HuH-7.5 (cell line): ENCODE measurements at places on chromosomes 7 and 10.

DNA sequence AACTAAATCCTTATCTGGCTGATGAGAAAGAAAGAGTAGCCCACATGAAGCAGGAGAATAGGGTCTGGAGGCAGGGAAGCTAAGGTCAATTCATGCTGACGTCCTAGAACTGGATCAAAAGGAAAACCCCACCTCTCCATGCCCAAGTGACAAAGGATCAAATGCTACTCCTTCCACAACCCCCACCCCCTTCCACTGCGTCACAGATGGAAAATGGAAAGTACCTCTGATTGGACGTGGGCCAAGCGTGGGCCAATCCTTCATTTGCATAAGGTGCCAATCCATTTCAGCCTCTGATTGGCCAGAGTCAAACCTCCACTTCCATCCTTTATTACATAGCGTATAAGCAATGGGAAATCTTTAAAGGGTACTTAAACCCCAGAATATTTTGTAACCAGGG, 431.3 kb upstream of the ETV1 start:
- no peak for DNase-seq

- DNase-seq: no peak
Observed at GRCh38 chr7:45626441-45627430, 52.6 kb downstream of the ADCY1 start.

DNA sequence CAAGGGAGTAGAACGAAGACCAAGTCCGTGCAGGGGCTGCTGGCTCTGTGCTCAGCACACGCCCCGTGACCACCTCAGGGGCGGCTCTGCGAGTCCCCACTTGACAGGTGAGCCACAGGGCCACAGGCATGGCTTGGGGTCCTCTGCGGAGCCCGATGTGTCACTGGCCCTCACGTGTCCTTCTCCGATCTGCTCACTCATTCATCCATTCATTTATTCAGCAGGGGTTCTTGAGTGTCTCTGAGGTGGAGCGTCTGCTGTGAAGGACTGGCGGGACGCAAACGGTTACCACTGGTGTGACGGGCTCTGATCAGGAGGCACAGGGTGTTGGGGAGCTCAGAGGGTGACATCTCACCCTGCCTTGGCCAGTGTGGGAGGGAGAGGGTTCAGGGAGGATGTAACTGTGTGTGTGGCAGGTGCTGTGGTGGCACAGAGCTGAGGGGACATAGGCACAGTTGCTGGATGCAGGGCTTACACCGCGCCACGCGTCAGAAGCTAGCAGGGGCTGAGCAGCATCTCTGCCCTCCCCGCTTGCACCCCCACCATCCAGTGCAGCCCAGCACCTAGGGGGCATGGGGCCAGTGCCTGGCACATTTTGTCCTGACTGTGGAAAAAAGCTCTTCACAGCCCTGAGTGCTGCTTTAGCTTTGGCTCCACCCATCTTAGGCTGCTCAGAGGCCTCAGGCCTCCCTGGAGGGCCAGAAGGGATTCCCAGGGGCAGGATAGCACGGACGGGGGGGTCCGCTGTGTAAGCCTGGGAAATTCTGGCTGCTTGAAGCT, 116.8 kb downstream of the LHPP start:
- DNase-seq: no peak

DNA sequence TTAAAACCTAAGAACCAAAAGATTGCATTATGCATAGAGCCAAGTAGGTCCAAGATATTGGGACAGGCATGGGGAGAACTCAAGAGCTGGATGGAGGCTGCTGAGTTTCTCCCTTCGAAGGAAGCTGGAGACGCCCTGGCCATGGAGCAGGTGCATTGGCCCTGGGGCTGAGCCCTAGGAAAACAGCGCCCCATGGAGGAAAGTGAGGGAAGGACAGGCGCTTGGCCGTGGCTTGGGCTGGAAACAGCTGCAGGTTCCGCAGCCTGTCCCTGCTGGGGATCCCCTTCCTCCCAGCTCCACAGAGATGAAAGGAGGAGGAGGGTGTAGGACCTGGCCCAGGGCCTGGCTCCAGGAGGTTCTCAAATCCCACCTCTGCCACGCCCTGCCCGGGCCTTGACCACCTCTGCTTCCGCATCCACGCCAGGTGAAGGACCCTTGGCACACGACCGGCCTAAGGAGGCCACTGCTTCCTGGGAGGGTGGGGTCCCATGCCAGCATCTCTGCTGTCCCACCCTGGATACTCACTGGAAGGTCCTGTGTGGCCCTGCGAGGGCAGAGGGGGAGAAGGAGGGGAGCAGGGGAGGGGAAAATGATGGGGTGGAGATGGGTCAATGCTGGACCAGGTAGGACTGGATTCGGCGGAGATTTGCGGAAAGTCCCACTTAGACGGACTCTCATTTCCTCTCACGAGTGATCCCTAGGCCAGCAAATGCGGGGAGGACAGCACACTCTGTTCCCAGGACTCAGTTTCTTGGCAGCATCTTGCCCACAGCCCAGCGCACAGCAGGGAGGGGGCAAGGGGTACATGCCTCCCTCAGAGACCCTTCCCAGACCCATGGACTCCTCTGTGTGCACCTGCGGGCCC, 258.6 kb upstream of the TCERG1L start:
- no peak for DNase-seq

DNA sequence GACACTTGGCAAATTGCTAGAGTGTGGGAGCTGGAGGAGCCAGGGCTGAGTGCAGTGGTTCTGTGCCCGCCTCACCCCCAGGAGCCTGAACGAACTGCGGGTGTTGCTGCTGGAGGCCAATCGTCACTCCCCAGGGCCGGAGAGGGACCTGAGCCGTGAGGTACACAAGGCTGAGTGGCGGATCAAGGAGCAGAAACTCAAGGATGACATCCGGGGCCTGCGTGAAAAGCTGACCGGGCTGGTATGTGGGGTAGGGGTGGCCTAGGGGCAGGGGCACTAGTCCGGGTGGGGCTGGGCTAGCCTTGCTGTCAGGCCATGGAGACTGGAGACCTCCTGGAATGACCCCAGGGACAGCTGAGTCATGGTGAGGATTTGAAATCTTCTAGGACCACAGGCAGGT, 56.7 kb upstream of the GTF2IRD1 start:
- no peak for DNase-seq

GRCh38 chr7:157615101-157615817, 278.5 kb downstream of the DNAJB6 start:
- no peak for DNase-seq

- DNase-seq: no peak
Observed at GRCh38 chr10:70324339-70324861, 40.6 kb upstream of the NPFFR1 start.

DNA sequence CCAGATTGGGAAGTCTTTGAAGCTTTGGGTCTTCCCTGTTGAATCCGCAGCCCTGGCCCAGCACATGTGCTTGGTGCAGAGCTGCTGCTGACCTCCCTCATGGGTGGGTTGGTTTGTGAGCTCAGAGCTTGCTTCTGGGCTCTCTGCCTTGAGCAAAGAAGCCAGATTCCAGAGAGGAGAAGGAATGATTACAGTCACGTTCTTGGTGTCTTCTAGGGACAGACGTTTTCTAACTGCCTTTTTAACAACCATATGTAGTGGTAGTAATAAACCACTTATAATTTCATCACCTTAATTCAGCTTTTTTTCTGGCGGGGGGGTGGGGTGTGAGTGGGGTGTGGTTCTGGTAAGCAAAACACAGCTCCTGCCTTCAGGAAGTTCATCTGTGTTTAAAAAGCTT, 39.5 kb downstream of the LRMDA start:
- DNase-seq: no peak

GRCh38 chr10:63452524-63452923, 13.3 kb downstream of the JMJD1C start:
- no peak for DNase-seq

DNA sequence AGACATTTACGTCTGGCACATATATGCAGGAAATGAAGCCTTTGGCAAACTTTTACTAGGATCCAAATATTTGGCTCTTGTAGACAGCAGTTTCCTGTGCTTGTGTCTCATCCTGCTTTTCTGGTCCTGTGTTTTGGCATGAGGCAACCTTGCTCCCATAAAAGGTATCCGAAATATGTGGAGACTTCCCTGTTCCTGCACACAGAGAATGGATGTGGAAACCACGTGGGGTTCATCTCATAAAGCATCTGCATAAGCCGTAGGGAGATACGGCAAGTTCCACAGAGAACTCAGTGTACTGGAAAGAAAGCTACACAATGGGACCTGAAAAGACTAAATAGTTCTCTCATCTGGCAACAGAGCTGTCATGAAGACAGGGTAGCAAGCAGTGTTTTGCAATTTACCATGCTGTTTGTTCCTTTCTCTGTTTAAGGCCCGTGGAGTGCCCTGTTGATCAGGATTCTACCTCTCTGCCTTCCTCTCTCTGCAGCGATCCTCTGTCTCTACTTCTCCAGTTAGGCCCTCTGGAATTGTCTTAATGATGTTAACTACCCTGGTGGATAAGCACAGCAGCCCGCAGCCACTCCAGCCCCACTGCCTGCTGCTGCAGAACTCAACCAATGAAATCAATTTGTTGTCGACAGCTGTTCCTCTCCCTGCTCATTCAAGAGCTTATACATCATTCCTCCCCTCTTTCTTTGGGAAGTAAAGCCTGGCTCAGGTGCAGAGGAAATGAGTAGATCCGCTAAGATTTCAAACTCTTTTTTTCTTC, 293.6 kb downstream of the CSTF2T start:
- DNase-seq: no peak

GRCh38 chr10:46523119-46523961, 33.1 kb downstream of the GPRIN2 start:
- no peak for DNase-seq

- DNase-seq: no peak
Observed at GRCh38 chr7:27161214-27161720, 4.1 kb downstream of the HOXA9 start.

DNA sequence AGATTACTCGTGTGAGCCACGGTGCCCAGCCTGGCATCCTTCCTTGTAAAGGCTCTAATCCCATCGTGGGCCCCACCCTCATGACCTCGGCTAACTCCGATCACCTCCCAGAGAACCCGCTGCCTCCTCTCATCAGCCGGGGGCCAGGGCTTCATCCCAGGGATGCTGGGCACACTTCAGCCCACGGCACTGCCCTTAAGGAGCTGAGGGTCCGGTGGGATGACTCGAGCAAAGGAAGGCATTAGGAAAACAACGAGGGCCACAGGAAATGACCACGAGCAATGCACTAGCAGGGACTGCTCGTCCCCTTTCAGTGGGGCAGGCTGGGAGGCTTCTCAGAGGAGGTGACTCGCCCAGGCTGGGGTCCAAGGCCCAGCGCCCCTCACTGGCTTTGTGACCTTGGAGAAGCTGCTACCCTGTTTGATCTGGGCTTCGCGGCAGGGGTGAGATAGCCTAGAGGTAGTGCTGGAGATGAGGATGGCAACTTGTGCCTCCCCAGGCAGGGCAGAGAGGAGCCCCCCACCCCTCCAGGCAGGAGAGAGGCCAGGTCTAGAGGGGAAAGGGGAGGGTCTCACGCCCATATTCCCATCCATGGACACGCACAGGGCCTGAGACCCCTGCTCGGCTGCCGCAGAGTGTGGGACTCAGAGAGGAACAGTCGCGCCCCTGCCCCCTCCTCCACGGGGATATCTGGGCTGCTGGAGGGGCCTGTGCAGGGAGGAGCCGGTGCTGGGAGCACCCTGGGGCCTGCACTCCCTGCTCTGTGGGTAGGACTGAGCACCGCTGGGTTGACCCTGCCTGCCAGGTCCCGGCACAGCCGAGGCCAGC, 26.8 kb downstream of the ELFN1 start:
- DNase-seq: no peak

DNA sequence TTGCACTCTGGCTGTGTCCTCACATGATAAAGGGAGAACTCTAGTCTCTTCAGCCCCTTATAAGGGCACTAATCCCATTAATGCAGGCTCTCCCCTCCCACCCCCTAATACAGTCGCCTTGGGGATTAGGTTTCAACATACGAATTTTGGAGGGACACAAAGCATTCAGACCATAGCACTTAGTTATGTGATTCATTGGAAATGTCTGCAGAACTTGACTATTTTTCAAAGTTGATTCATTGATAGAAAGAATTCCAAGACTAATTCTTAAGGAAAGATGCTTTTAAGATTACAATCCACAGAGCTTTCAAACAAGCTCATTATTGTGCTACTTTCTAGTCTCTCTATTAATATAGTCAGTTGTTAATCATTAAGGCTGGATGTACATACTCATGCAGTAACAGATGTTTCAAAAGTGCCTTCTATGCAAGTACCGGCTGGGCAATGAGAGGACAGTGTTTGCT, 85.3 kb upstream of the RPA3 start:
- no peak for DNase-seq

DNA sequence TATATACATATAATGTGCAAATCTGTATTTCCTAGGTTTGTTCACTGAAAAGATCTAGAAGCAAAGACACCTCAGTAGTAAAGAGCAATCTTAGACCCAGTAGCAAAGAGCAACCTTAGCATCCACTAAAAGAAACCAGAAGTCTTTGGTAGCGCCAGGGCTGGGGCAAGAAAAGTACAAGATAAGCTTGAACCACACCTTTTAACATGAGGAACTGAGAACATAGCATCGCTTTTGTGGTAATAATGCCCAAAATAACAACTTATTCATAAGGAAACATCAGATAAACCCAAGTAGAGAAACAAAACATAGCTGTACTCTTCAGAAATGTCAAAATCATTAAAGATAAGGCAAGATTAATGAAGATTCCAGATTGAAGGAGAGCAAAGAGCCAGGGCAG, 173.4 kb downstream of the IMMP2L start:
- no peak for DNase-seq

GRCh38 chr10:119786117-119786769, 60.4 kb downstream of the INPP5F start:
- DNase-seq: peak; percentile 15

GRCh38 chr7:66905278-66905677, 15.7 kb upstream of the TMEM248 start:
- no peak for DNase-seq

DNA sequence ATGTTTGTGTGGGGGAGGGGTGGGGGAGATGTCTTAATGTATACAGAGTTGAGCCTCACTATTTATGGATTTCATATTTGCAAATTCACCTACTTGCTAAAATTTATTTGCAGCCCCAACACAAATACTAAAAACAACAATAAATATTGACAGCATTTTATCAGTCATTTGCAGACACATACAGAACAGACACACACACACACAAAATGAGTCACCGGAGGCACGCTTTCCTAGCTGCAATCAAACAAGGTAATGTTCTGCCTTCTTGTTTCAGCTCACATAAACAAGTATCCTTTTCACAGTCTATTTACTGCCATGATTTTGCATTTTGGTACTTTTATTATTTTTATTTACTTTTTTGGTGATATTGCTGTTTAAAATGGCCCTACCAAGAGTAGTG, 88.5 kb downstream of the IPMK start:
- no peak for DNase-seq

GRCh38 chr10:125130916-125131315, 29.4 kb downstream of the CTBP2 start:
- no peak for DNase-seq

- DNase-seq: no peak
Observed at GRCh38 chr7:125316466-125316865, 386.8 kb upstream of the POT1 start.

GRCh38 chr10:10367264-10367663, 650.4 kb upstream of the CELF2 start:
- no peak for DNase-seq

GRCh38 chr7:113230691-113231090, 112.3 kb upstream of the SMIM30 start:
- no peak for DNase-seq
